ENCODE measurements at places on chromosomes 12 and 14.

GRCh38 chr14:101113108-101113612 is 209.6 kb upstream of the RTL1 start:
- no peak for DNase-seq

DNA sequence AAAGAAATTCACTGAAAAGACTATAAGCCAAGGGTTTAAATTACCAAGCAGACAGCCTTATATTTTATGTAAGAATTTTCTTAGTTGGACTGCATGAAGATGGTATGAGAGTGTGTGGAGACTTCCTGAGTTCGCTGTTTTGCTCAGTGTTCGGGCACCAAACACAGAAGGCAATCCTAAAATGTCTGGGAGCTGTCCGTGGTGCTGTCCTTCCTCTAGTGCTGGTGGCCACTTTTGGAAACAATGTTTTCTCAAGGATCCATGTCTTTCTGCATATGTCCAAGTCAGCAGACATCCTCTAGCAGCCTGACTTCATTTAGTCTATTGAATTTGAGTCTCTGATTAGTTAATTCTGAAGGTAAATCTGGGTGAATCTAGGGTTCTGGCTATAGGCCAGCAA is 135.8 kb downstream of the SLC8A3 start:
- no peak for DNase-seq

GRCh38 chr14:54488318-54488645 is 498 bp downstream of the GMFB start:
- DNase-seq, result no peak

DNA sequence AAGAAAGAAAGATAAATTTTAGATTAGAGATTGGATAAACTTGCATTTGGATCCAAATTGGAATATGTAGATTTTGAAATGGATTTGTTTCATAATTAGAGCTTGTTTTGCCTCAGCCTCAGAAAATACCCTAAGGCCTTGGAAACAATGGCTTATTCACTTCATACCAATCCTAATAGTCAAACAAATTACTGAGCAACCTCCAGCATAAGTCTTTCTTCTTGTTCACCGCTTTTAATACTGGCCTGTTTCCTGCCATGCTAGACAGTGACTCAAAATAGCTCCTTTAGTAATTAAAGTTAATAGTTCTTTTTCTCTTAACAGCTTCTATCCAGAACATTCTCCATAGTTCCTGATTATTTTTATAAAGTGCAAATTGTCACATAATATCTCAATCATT is 110.9 kb upstream of the DNM1L start:
- no peak for DNase-seq

DNA sequence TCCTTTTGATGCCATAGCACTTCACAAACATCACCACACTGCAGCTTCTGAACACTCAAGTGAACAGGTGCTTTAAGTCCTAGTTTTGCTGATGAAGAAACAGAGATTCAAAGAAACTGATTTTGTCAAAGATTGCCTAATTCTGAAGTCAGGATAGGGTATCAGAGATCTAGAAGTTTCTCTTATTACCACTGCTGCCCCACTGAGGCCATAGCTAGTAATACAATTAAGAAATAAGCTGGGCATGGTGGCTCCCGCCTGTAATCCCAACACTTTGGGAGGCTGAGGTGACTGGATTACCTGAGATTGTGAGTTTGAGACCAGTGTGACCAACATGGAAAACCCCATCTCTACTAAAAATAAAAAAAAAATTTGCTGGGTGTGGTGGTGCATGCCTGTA is 458.3 kb upstream of the SEL1L start:
- no peak for DNase-seq
